Tibial nerve (tissue), 4 donors: ENCODE measurements at places on chromosomes 5 and 9. TPM values are rescaled to one million over a fixed set of nuclear protein-coding genes. Genes with fewer than 3 reads are reported as not detected.

The ACOT12 gene
- not detected for total RNA-seq

The GPRIN1 gene
- not detected for total RNA-seq

The CAMK4 gene
- total RNA-seq = 4.4 TPM

DNA sequence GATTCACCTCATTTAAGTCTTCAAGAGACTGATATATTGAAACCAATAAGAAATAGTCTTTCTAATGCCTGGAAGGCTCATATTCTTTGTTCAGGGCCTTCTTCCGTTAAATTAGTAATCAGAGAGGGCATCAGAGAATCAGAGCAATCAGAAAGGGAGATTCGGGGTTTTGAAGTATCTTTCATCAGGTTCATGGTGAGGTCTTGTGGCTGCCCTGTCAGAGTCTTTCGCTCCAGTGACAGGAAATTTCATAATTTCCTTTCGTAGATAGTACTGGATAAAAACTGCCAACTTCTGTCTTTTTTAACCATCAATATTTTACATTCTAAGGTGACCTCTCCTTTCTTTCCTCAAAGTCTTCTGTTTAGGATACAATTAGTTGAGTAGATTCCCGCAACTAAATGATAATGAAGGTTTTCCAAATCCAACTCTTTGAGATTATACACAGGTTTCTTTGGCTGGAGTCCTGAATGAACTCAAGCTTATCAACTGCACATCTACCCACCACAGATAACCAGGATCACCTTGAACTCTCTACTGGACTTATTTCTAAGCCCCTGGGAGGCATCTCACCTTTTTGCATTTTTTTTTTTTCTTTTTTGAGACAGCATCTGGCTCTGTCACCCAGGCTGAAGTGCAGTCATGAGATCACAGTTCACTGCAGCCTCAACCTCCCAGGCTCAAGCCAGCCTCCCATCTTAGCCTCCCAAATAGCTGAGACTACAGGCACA lies 5.5 kb downstream of the IL31RA start:
- no peaks in the 10 kb centered on the region for H3K4me1 ChIP-seq
- DNase-seq = no peak
- no peaks in the 10 kb centered on the region for H3K27me3 ChIP-seq
- H3K4me3 ChIP-seq = no peak overlapping the region
- H3K27ac ChIP-seq = no peak overlapping the region

GRCh38 chr9:14352503-14352902 lies 38.6 kb upstream of the NFIB start:
- H3K4me3 ChIP-seq = no peak overlapping the region
- H3K27ac ChIP-seq = peak overlapping the region; percentile 37
- DNase-seq = no peak
- no peaks in the 10 kb centered on the region for H3K36me3 ChIP-seq
- peaks cover 6% of the 10 kb centered on the region for H3K4me1 ChIP-seq

GRCh38 chr9:36031774-36032555 lies 4.7 kb upstream of the RECK start:
- H3K36me3 ChIP-seq = no peaks in the 10 kb centered on the region
- H3K27me3 ChIP-seq = no peaks in the 10 kb centered on the region
- H3K4me1 ChIP-seq = no peaks in the 10 kb centered on the region
- H3K4me3 ChIP-seq = no peak overlapping the region

GRCh38 chr9:112765281-112765680 lies 14.7 kb downstream of the SNX30 start:
- no peaks in the 10 kb centered on the region for H3K36me3 ChIP-seq
- no peaks in the 10 kb centered on the region for H3K27me3 ChIP-seq
- H3K4me3 ChIP-seq = no peak overlapping the region
- no peak overlapping the region for H3K27ac ChIP-seq
- H3K4me1 ChIP-seq = no peaks in the 10 kb centered on the region
- no peak for DNase-seq

DNA sequence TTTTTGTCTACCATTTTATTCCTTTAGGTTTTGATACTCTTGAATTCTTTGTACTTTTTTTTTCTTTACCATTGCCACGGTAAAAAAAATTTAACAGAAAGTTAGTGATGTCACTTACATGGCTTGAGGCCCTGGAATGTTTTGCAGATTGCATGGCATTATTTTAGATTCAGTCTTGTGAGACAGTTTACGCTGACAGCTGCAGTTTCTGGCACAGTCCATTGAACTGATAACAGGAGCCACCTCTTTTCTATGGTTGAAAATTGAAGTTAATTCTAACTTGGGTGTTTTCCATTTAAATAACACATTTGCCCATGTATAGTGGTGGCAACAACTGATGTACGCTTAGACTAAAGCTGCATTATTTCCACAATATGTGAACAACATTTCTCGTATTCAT lies 1028.5 kb downstream of the CDH18 start:
- no peaks in the 10 kb centered on the region for H3K27me3 ChIP-seq
- H3K36me3 ChIP-seq = no peaks in the 10 kb centered on the region
- DNase-seq = no peak
- no peaks in the 10 kb centered on the region for H3K4me1 ChIP-seq
- H3K4me3 ChIP-seq = no peak overlapping the region

- H3K4me1 ChIP-seq = no peaks in the 10 kb centered on the region
- H3K27me3 ChIP-seq = no peaks in the 10 kb centered on the region
- DNase-seq = no peak
Measured at GRCh38 chr5:53547226-53547625, 13.2 kb upstream of the NDUFS4 start.

DNA sequence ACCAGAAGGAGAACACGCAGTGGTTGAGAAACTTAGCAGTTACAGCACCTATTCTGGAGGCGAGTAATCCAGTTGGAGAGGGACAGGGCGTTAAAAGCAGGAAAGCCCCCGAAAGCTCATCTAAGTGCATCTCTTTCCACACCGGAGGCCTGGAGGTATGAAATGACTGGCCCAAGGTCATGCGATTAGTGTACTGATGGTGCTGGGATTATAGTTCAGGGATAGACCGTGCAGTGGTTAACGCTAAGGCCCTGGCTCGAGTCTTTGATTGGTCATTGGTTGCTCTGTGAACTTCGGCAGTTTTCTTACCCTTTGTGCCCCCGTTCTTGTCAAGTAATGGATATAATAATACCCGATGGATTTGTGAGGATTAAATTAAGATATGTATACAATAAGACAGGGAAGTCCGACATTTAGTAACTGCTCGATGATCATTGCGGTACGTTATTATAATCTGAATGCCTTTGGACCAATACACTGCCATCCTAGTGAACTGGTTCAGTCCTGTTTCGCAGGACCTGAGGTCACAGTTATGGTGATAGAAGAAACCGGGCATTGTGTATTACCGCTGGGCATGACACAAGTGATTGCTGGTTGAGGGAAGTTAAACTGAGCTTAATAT lies 960 bp downstream of the CANX start:
- peak overlapping the region; percentile 100 for H3K4me3 ChIP-seq
- peaks cover 17% of the 10 kb centered on the region for H3K4me1 ChIP-seq
- H3K27ac ChIP-seq = peak overlapping the region; percentile 96
- DNase-seq = peak; percentile 25
- peaks cover 25% of the 10 kb centered on the region for H3K36me3 ChIP-seq
- H3K27me3 ChIP-seq = no peaks in the 10 kb centered on the region

- DNase-seq = no peak
- H3K27me3 ChIP-seq = no peaks in the 10 kb centered on the region
- no peaks in the 10 kb centered on the region for H3K4me1 ChIP-seq
- H3K4me3 ChIP-seq = no peak overlapping the region
- no peak overlapping the region for H3K27ac ChIP-seq
Measured at GRCh38 chr5:152532714-152533113, 127.6 kb upstream of the NMUR2 start.
